Stimulated activated CD8-positive, alpha-beta memory T cell treated with anti-CD3 and anti-CD28 coated beads, Interleukin-4, amount 100 ng/mL, for 4 hours (primary cell): ENCODE measurements at places on chromosomes 3 and 15.

- no peak for DNase-seq
Measured at GRCh38 chr3:64666171-64666588, 21.6 kb downstream of the ADAMTS9 start.

DNA sequence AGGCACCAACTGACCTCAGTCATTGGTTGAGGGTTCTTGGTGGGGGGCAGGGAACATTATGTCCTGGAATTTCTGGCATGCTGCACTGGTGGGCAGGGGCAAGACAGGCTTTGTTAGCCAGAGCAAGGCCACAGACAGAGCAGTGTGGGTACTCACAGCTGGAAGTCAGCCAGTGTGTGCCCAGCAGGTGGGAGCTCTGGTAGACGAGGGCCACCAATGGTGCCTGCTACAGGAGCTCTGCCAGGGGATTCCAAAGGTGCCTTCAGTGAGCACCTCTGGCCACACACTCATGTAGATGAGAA is 31.3 kb downstream of the CYP8B1 start:
- no peak for DNase-seq

DNA sequence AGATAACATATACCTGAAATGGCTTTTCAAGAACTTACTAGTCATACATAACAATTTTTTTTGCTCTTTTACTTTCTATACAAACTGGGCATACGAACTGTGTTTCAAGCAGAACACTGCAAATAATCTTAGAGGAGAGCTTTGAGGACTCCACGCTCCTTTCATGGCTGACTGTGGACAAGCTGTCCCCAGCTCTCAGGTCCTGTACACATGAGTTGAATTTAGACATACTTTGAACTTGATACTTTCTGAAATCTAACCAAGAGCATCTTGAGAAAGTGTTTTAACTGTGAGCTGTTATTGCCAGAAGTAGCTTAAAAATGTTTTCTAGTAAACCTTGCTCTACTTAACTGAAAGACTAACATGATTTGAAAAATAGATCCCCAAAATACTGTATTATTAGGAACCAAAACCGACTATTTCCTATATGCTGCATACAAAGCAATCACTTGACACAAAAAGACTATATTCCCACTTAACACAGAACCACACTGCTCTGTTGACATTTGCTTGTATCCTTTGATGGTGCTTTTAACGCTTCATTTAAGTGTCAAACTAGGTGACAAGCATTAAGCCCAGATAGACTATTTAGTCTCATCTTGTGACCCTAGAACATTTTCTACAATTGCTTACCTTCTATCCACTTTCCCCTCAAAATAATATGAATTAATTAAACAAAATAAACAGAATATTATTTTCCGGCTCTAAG is 755.8 kb downstream of the ROBO1 start:
- no peak for DNase-seq

GRCh38 chr3:4587061-4587837 is 94.1 kb downstream of the ITPR1 start:
- DNase-seq: no peak
